Hematopoietic multipotent progenitor cell treated with erythropoietin and hydrocortisone succinate and interleukin-3 and kit ligand, for 17 days (in vitro differentiated cells): ENCODE measurements at places on chromosomes 5 and 9.

DNA sequence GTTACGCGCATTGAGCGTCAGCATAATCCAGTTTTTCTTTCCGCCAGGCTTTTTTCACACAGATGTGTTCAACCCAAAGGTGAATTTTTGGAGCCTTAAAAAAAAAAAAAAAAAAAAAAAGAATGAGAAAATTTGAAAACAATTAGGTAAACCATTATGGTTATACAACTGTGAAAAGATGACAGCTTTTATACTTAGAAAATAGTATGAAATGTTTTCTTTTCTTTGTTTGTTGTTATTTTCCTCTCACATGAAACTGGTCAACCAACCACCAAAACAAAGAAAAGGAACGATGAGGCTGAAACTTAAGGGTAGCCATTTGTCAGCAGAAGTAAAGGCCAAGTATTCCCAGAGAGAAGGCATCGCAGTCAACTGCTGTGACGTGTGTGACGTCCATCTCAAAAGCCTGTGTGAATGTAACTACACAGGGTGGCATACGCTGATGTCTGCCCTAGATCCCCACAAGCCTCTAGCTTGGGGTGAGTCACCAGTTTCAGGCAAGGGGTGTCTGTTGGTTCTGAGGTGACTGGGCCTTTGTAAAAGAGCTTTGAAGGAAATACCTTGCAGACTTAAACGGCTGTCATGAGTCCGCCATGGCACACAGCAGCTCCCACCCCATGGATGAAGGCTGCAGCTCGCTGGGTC lies 182.9 kb downstream of the AOPEP start:
- no peak for DNase-seq

GRCh38 chr9:86549401-86549811 lies 195.2 kb upstream of the TUT7 start:
- DNase-seq: no peak

GRCh38 chr5:9170026-9170425 lies 375.8 kb downstream of the SEMA5A start:
- DNase-seq: no peak

- no peak for DNase-seq
Measured at GRCh38 chr9:72390907-72391306, 25.9 kb upstream of the ZFAND5 start.

- no peak for DNase-seq
Measured at GRCh38 chr5:65081071-65081470, 312.3 kb downstream of the CWC27 start.

DNA sequence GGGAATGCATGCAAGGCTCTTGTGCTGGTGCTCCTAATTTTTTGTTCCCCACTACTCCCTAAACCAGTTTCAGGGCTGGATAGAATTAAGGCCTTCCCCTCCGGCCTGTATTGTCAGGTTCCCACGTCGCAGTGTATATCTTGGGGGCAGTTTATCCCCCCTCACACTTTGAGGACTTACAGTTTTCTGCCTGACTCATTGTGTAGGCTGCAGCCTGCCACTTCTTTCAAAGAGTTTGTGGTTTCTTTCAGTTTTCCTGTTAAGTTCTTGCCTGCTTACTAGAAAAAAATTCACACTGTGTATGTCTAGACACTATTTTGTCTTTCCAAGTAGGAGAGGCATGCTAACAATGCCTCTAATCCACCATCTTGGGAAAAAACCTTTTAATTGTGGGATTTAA lies 28.4 kb upstream of the BTNL3 start:
- no peak for DNase-seq

- no peak for DNase-seq
Measured at GRCh38 chr5:100771181-100771580, 131.9 kb downstream of the ST8SIA4 start.

GRCh38 chr5:98637557-98637956 lies 135.9 kb upstream of the RGMB start:
- DNase-seq: no peak

GRCh38 chr5:136330353-136331038 lies 34.8 kb downstream of the TRPC7 start:
- no peak for DNase-seq

GRCh38 chr5:4255441-4255840 lies 659.8 kb downstream of the IRX1 start:
- DNase-seq: no peak

GRCh38 chr9:133943781-133944745 lies 48.1 kb downstream of the VAV2 start:
- no peak for DNase-seq

DNA sequence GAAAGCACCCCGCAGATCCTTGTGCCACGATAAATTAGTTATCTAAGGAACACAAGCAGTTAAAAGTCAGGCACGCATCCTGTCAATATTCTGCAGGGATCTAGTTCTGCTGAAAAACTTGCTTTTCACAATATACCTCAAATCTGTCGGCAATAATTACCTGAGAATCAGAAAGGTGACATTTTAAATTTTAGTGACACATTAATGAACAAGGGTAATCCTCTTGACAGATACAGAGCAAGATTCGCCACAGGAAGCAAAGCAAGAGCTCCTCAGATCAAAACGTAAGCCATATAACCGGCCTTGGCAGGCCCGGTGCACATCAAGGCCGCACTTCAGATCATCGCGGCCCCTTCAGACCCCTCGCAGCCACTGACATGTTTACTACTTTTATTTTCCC lies 185.7 kb downstream of the ATPSCKMT start:
- DNase-seq: no peak

DNA sequence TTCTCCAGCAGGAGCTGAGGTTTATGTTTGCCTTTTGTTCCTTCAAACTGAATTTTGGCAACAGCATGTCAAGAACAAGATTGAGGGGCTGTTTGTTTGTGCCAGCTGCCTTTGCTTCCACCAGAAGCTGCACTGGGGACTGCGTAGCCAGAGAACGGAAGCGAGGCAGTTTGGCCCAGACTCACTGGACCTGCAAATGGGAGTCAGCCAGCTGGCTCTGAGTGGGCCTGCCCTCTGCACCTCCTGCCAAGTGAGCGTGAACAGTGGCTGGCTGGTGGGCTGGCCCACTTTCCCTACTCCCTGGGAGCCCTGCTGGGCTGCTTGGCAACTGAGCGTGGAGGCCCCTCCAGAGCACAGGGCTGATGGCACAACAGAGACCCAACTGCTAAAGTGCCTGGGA lies 111.6 kb downstream of the GALNT10 start:
- no peak for DNase-seq

DNA sequence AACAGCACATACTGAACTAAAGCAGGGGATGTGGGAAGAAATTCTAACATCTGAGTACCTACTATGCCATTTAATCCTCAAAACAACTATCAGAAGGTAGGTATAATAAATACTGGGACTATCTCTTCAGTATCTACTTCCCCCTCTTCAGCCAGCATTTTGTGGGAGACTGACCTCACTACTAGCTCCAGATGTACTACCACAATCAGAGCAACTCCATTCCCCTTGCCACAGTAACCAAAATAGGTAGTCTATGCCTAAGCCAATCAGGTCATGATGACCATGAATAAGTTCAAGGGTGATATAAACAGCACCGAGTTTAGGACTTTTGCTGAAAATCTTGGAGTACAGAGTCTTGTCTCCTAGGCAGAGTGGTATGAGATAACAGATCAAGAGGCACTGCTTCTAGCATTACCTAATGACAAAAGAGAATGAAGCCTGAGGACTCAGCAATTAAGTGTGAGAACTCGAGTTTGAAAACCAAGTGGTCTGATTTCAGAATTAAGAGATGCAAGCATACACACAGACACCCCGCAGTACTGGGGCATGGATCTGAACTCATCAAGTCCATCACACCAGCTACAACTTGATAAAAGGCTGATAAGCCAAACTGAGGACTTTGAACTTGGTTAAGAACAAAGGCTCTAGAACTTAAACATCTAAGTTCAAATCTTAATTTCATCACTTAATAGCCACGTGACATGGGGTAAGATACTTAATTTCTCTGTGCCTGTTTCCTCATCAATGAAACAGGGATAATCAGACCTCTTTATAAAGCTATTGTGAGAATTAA lies 9.7 kb downstream of the FNIP1 start:
- no peak for DNase-seq

GRCh38 chr5:33258553-33258952 lies 182.2 kb upstream of the TARS1 start:
- DNase-seq: no peak

- no peak for DNase-seq
Measured at GRCh38 chr9:93807166-93808074, 147.7 kb downstream of the BARX1 start.

- DNase-seq: no peak
Measured at GRCh38 chr5:171574376-171574775, 154.9 kb downstream of the FGF18 start.

- DNase-seq: no peak
Measured at GRCh38 chr5:39441838-39442237, 17.1 kb upstream of the DAB2 start.

- DNase-seq: no peak
Measured at GRCh38 chr5:53249529-53250200, 140.1 kb upstream of the MOCS2 start.

DNA sequence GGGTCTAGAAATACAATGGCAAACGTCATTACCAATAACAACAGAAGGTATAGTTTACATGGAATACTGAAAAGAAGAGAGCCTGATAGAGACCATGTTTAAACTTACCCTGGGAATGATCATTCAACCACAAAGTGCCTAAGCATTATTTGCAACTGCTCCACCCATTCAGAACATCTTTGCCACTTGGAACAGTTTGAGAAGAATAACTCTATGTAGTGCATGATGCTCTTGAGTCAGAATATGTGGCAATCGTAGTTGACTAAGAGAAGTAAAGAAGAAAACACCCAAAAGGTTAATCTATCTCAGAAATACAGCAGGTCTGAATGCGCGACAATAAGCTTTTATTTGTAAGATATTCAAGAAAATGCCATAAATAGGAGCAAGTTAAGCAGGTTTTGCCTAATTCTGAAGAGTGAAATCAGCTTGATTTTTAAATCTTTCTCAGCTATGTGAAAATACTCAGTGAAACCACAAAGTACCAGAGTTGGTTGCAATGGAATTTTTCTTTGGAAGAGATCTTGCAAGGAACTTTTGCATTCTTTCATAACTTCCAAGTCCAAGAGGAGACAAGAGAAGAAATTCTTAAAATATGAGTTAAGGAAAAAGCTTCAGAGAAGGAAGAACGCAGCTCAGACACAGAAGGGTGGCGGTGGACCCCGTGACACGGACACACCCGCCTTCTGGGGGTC lies 64.3 kb downstream of the HABP4 start:
- DNase-seq: no peak

DNA sequence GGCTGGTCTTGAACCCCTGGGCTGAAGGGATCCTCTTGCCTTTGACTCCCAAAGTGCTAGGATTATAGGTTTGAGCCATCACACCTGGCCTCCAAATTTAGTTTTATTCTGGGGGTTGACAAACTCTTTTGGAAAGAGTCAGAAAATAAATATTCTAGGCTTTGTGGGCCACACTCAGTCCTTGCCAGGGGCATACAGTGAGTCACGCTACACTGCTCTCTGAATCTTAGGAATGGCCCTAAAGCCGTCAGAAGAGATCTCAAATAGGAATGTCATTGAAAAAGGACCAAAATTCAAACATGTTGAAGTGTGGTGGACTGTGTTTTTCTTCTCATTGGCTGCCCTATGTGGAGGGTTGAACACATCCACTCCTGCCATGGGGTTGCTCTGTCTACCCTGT lies 127.7 kb upstream of the BASP1 start:
- DNase-seq: no peak

DNA sequence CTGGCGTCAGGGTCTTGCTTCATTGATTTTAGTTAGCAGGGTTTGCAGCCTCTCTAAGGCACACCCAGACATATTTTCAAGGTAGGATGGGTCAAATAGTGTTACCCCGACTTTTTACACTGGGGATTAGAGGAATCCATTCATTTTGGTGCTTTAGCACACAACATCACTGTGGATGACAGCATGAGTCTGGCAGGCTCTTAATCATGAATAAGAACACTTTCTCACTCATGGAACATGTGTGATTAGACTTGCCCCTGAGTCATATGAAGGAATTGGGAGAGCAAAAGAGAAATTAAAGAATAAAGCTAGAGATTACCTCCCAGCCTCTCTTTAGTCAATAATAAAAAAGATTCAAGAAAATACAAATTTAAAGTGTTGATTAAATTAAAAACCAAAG lies 175.6 kb downstream of the SEMA5A start:
- no peak for DNase-seq

DNA sequence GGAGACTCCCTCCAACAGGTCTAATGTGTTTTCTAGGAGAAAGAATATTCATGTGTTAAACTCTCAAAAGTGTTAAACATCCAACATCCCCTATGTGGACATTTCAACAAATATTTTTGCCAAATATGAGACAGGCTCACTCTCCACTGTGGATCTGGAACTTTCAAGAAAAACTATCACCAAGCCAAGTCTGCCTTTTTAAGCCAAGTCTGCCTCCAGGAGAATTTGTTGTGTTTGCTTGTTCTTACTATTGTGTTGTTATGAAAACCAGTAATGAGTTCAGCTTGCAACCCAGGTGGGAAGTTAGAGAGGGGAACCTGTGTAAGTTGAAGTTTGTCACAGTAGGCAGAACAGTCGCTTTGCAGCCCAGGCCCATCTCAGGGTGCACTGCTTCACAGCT lies 228.1 kb downstream of the NFIB start:
- DNase-seq: no peak

- no peak for DNase-seq
Measured at GRCh38 chr5:163938595-163938994, 433.2 kb downstream of the MAT2B start.

DNA sequence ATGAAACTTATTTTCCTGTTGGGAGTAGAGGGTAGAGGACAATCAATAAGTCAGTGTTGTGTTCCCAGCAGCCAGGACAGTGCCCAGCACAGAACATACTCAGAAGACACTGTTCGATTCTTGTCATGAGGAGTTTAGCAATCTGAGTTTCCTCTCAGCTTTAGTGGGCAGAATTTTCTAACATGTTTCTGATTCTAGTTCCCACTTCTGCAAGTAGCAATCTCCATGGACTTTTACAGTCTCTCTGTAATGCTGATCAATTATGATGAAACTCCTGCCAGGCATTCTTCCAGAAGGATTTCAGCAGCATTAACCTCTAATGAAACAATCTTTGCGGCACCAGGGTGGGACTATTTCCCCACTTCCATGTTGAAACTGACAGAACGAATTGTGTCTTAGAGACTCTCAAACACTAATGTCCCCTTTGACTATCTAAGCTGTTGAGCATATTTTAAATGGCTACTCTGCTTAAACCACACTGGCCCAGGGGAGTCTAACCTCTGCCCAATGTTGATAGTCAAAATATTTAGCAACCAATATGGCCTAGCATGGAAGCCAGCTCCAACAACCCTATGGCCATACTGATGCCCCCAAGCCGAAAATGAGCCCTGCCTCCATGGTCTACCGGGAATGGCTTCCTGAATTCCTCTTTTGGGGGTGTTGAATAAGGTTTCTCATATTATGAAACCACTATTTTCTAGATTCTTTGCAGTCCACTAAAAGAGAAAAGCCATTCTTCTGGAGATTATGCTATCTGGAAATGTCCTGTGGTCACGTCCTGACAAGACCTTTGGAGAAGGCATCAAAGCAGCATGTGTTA lies 484.3 kb downstream of the BNC2 start:
- no peak for DNase-seq

- no peak for DNase-seq
Measured at GRCh38 chr5:85488295-85488694, 1103.6 kb upstream of the EDIL3 start.

- DNase-seq: no peak
Measured at GRCh38 chr9:93565089-93565488, 11.3 kb upstream of the PHF2 start.
